ENCODE measurements at places on chromosomes 3 and 15. TPM values are rescaled to one million over a fixed set of nuclear protein-coding genes. Genes with fewer than 3 reads are reported as not detected.

The ITIH4 gene
- 24.5 TPM for total RNA-seq

GRCh38 chr3:35643495-35643894, 4.2 kb downstream of the ARPP21 start:
- DNase-seq = no peak

DNA sequence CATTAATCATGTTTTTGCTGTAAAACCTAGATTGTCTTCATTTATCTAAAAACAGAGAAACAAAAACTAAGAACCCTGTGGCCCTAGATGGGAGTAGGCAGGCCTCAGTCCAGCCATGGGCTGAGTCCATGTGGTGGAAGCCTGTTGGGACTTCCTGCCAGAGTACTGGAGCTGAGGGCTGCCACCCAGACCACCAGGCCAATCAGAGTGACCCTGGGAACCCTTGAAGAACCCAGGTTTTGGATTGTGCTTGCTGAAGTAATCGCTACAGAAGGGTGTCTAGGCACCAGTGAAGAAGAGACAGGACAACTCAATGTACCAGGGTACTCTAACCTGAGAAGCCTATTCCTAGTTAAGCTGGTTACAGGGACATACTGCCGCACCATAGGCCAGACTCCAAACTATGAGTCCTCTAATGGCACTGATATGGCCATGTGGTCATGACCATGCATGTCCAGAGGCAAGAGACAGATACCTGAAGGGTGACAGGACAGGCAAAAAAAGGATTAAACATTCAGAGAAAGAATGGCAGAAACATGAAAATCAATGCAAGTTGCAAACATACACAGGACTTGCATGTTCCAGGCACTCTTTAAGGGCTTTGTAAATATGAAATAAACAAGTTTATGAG, 12.9 kb downstream of the CSRNP1 start:
- no peak for DNase-seq

GRCh38 chr3:110971010-110971601, 100.5 kb upstream of the NECTIN3 start:
- no peak for DNase-seq

- DNase-seq = no peak
These were observed 485.0 kb upstream of the ATP11B start for GRCh38 chr3:182308328-182308727.
